T-helper 17 cell (primary cell): ENCODE measurements at places on chromosomes 7 and 10. TPM values are rescaled to one million over a fixed set of nuclear protein-coding genes. Genes with fewer than 3 reads are reported as not detected.

- no peak for DNase-seq
Observed at GRCh38 chr10:78763651-78764395, 304.9 kb upstream of the ZMIZ1 start.

GRCh38 chr7:3067193-3067592, 23.5 kb upstream of the CARD11 start:
- no peak for DNase-seq

GRCh38 chr7:114921631-114922025, 266 bp upstream of the MDFIC start:
- DNase-seq, result peak; percentile 11

GRCh38 chr7:54664235-54665228, 94.5 kb downstream of the SEC61G start:
- DNase-seq, result no peak

- no peak for DNase-seq
Observed at GRCh38 chr10:115052226-115052625, 40.9 kb upstream of the ATRNL1 start.

DNA sequence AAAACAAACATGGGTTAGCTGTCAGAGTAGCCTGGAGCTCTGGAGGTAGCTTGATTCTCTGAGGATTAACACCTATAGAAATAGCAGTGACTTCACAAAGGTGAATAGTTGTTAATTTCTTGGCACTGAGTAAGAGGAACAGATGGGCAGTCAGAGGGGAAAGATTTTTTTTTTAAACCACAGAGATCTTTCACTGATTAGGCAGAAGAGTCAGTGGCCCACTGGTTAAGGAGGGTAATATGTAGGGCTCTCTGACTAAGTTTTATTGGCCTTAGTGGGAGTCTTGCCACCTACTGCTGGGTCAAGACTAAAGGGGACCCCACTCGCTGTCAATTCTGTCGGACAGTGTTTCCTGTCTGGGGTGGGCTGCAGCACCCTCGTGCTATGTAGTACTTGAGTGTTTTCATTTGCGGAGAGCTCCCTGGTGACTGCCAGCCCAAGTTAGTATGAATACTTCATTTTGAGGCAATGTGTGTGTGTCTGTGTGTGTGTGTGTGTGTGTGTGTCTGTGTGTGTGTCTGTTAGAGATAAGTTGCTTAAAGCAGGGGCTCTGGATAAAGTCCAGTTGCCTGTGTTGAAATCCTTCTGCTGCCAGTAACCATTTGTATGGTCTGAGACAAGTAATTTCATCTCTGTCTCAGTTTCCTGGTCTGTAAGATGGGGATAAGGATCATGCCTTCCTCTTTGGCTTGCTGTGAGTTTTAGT, 145.2 kb downstream of the ARID5B start:
- no peak for DNase-seq

GRCh38 chr10:67803588-67804394, 34.2 kb downstream of the DNAJC12 start:
- no peak for DNase-seq

GRCh38 chr7:113013761-113014449, 72.7 kb downstream of the GPR85 start:
- no peak for DNase-seq

DNA sequence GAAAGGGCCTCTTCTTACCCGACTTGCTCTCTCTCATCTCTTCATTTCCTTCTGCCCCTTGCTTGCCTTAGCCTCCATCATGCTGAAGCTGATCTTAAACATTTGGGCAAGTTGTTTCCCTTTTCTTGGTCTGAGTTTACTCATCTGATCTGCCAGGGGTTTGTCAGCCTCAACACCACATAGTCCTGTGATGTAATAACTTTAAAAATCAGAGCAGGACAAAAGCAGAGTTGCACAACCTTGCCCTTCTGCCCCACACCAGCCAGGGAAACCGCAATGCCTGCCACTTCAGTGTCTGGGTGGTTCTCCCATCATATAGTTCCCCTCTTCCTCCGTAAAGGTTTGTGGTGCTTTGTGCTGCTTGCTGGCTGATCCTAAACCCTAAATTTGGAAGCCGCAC, 9.9 kb upstream of the LIPM start:
- DNase-seq, result no peak

DNA sequence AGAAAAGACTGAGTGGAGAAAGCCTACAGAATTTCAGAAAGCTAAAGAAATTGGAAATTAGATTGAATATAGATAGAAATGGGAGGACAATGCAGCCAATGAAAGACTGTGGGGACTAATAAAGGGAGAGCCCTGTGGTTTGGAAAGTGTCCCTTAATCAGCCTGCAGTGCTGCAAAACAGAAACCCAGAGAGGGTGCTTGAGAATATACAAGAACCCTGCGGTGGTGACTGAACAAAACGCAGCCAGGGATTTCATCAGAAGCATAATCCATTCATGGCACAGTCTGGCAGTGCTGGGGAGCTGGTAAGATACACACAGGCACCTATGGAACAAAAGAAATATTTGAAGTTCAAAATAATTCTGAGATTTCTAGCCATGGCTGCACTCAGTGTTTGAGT, 19.1 kb downstream of the CEP41 start:
- DNase-seq, result no peak

GRCh38 chr10:59393349-59393748, 31.0 kb upstream of the FAM13C start:
- no peak for DNase-seq

DNA sequence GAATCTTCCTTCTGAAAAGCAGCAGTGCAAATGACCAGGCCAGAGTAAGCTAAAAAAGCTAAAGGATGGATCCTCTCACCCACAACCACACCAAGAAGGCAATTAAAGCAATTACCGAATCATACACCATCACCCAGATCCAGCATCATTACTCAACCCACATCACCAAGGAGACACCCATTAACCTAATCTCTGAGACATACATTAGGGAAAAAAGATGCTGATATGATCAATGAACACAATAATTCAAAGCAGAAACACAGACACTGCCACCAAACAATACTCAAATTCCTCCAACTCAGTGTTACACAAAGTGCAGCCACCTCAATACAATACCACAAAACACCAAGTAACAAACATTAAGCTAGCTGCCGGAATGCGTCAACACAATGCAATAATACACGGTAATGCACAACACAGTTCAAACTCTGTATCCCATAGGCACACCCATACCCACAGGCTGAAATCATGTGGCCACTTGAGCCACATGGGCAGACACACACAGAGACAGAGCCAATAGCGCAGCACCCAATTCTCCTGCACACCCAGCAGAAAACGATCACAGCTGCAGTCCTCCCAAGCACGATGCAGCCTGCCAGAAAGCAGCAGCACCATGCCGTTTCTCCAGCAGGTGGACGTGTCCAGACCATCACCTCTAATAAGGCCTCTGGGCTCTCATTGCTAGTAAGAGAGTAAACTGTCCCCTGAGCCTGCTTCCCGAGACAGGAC, 21.5 kb downstream of the PAX2 start:
- DNase-seq, result no peak

DNA sequence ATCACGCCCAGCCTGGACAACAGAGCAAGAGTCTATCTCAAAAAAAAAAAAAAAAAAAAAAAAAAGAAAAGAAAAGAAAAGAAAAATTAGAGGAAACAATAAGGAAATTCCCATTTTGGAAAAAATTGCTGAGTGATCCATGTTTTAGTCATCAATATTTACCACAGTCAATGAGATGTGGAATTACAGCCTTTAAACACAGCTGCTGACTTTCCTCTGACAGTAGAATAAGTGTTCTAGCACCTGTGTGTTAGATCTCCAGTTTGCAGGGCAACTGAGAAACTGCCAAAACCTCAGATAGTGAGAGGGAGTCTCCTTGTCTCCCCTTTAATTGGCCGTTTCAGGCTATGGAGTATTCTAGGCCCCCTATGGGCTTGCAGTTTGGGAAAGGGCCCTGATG, 520.1 kb downstream of the KCNMA1 start:
- no peak for DNase-seq

GRCh38 chr7:90690159-90690858, 94.2 kb downstream of the CDK14 start:
- DNase-seq, result no peak

DNA sequence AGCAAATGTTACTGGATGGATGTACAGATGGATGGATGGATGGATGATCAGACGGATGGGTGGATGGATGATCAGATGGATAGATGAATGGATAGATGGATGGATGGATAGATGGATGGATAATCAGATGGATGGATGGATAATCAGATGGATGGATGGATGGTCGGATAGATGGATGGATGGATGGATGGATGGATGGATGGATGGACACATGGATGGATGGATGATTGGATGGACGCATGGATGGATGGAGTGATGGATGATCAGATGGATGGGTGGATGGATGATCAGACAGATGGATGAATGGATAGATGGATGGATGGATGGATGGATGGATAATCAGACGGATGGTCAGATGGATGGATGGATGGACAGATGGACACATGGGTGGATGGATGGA, 90.3 kb upstream of the TCF7L2 start:
- DNase-seq, result no peak

- no peak for DNase-seq
Observed at GRCh38 chr7:631291-631711, 95.2 kb upstream of the DNAAF5 start.

DNA sequence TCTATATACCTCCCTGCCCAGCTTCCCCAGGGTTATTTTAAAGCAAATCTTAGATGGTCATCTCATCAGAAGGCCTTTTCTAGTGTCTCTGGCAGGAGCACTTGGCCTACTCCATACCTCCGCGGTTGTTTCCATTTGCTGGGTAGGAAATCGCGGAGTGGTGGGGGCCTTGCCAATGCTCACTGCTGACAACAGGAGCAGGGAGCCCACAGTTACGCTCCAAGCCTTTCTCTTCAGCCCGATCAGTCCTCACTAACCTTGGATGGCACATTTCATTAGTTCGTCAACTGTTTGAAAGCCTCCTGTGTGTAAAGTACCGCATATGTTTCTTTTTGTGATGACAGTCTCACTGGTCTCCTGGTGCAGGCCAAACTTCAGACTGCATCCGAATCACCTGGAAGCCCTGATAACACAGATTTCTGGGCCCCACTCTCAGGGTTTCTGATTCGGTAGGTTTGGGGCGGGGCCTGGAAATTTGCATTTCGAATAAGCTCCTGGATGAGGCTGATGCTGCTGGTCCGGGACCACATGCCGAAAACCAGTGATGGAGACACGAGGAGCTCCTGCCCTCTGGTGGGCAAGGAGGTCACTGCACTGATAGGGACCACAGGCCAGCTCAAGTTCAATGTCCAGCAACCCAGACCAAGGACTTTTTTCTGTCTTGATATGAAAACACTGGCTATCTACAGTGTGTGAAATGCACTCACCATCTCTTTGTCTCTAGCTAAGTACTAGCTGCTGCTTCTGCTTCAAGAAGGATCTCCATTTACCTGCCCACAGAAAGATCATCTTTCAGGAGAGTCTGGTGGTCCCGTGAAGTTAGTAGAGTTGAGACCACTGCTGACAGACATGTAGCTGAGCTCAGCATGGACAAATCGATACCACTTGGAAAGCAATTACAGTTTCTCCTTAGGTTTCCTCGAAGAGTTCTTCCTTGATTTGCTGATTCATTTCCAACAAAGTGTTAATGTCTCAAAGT, 14.0 kb downstream of the LRGUK start:
- DNase-seq, result no peak

DNA sequence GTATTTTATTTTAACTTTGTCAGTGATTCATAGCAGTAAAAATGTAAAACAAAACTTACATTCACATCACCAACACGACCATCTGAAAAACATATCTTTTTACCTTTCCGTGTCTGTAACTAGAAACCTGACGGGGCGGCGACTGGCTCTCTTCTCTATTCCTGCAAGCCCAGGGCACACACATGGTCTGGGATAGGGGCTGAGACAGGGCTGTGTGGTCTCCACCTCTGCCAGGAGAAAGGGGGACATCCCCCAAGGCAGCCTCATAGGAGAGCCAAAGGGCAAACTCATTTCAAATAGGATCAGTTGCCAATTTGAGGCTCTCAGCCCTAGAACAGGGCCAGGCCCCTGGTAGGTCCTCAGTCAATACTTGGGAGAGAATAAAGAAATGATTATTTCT, 359.4 kb downstream of the TCERG1L start:
- no peak for DNase-seq

- DNase-seq, result no peak
Observed at GRCh38 chr10:15791816-15792524, 68.3 kb downstream of the MINDY3 start.

DNA sequence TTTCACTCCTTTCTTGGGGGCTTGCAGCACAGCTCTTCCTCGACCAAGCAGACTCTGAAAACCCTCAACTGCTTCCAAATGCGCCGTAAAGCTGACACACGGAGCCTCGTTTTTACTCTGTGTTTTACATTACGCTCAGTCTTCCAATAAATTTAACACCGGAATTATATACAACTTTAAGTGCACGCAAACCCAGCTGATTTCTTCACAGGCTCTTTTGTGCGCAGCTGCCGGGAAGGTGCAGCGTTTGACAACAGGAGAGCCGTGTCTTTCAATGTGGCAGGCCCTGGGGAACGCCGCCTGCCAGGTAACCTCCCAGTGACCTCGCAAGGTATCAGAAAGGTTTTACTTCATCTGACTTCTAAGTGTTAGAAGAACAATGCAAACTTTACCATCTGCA, 35.0 kb downstream of the GFRA1 start:
- DNase-seq, result no peak

DNA sequence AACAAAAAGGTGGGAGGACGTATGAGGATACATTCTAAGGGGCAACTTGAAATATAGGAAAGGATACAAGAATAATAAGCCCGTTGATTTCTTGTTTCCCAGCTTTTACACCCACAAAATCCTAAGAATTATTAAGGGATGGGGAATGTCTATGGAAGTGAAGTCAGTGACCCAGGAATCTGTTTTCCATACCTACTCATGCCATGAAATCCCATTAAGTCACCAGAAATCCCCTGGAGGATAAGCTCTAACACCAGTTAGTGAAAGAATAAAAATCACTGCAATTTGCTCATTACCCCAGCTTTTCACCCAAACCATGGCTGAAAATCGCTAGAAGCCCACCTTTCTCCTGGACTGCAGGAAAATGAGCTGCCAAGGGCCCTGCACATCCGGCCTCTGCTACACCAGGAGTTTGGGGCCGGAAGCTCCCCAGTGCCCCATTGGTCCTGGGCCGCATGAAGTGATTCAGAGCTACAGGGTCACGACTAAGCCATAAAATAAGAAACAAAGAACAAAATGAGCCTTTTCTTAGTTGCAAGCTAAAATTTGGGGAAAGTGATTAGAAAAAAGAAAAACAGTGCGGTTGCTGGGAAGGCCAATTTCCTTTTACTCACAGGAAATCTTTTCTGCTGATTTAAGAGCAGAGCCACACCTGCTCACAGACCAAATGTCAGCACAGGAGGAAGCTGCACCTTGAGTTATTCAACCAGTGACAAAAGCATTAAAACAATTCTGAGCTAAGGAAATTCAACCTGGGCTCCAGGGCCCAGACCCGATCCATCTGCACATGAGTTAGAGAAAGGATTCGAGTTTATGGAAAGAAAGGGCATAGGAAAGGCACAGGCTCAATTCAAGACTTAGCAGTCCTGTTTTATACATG, 40.3 kb downstream of the HIPK2 start:
- no peak for DNase-seq

- no peak for DNase-seq
Observed at GRCh38 chr7:138670594-138670993, 30.6 kb downstream of the SVOPL start.

KLF14 gene
- total RNA-seq, result not detected

PPP1R17 gene
- total RNA-seq, result not detected

ZNF853 gene
- total RNA-seq, result 0.85 TPM

FBXL13 gene
- total RNA-seq, result 1.4 TPM

FKBP6 gene
- total RNA-seq, result not detected

FGF8 gene
- total RNA-seq, result not detected

HABP2 gene
- total RNA-seq, result not detected

CYP3A4 gene
- not detected for total RNA-seq

P4HA1 gene
- total RNA-seq, result 15.8 TPM

NKX2-3 gene
- total RNA-seq, result not detected

ASZ1 gene
- not detected for total RNA-seq
